Activated CD4-positive, alpha-beta T cell treated with anti-CD3 and anti-CD28 coated beads for 48 hours (primary cell): ENCODE measurements at places on chromosomes 16 and 17.

- DNase-seq = no peak
Measured at GRCh38 chr16:68041783-68042182, 18.7 kb downstream of the DUS2 start.

DNA sequence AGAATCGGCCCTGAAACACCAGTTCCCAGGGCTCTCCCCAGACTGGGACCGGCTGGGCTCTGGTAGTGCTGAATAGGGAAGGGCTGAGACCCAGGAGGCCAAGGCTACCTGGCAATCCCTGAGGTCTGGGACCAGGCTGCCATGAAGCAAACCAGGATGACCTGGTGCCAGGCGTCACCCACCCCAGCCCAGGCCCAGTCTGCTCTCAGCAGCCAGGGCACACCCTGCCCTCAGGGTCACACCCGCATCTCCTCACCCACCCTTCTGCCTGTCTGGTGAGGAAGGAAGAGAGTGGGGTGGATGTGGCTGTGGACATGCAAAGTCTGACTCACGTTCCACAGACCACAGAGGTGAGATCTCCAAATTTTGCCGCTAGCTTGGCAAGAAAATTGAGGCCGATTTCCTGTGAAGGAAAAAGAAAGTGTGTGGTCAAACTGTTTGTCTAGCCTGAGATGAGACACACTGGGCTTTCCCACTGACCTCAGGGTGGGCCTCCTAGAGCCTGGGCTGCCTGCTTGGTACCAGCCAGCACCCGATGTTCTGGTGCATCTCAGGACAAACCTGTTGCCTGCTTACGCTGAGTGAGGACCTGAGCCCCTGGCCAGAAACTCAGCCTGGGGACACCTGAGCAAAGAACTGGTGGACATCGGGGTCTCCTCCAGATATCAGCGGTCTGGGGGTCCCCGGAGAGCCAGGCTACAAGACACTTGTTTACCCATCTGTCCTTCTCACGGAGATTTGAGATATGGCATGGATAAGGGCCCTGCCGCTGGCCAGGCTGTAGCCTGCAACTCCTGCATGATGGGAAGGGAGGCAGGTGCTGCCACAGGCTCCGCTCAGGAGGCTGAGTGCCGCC, 6.3 kb upstream of the RAB37 start:
- no peak for DNase-seq

GRCh38 chr16:89453501-89454321, 36.6 kb downstream of the ANKRD11 start:
- DNase-seq = no peak

DNA sequence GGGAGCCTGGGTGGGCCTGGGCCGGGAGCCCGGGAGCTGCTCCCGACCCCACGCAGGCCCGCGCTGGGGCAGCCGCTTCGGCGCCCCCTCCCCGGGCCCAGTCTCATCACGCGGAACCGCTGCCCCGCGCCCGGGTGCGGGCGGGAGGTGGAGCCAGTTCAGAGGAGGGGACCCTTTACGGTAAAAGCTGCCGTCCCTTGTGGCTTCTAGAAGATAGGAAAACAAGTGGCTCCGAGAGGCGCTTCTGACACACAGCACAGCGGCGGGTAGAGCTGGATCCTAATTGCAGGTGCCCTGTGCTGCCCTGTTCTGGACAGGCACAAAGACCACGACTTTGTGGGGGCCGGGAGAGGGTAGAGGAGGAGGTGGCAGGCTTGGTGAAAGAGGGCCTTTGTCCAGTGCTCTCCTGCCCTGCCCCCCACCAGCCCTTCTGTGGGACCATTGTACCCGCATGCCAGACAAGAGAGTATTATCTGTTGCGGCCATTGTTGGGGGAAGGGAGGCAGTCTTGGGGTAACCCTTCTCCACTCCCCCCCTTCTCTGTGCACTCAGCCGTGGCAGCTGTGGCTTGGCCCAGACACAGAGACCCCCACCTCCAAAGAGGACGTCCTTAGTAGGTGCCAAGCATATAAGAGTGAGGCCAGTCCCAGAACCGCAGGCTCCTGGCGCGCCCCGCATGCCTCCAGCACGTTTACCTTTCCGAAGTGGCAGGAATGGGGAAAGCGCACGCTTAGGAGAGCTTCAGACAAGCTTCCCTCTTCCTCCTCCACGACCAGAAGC, 736 bp downstream of the CNP start:
- peak; percentile 62 for DNase-seq

DNA sequence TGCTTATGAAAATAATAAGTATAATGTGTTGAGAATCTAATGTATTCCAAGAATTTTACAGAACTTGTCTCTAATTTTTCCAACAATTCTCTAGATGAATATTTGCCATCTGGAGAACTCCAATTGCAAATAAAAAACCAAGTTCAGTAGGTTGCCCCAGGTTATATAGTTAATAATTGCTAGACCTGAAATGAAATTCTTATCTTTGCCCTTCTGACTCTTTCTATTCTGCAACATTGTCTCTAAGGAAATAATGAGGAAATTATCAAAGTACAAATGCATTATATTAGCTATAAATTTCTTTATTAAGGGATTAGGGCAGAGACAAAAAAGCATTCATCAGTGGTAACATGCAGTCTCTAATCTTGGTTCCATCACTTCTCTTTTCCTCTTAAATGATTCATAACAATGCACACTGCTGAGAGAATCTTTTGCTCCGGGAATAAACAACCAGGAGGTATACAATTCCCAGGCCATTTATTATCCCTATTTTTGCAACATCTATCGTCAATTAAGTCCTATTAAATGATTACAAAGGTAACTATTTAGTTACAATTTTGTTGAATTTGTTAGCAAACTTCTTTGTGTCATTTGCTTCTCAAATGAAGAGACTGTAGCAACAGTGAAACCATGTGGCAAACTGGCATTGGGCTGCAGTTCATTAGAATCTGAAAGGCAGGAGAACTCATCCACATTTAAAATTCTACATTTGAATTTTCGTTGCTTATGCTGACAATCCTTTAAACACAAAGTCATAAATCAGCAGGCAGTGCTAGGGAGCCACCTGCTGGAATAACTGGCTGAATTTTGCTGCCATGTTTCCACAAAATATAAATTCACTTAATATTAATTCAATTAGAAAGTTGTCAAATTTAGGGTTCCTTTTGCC, 349.6 kb downstream of the KIF2B start:
- DNase-seq = no peak

GRCh38 chr16:58024486-58025350, 836 bp upstream of the MMP15 start:
- peak; percentile 34 for DNase-seq

DNA sequence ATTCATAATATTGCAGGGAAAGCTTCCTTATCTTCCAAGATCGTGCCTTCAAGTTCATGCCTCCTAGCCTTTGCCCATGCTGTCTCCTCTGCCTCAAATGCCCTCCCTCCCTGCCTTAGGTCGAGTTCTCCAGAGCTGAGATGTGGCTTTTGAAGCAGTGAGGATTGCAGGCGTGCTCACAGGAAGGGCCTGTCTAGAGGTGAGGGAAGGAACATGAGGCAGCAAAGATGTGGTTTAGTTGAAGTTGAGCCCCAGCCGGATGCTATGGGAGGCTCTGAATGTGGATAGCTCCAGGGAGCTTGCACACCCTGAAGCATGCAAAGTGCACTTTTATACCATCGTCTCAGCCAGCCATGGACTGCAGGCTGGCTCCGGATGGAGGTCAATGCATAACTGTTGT, 754.6 kb upstream of the EEF2KMT start:
- no peak for DNase-seq

GRCh38 chr17:56831369-56832095, 2.2 kb downstream of the C17orf67 start:
- no peak for DNase-seq

DNA sequence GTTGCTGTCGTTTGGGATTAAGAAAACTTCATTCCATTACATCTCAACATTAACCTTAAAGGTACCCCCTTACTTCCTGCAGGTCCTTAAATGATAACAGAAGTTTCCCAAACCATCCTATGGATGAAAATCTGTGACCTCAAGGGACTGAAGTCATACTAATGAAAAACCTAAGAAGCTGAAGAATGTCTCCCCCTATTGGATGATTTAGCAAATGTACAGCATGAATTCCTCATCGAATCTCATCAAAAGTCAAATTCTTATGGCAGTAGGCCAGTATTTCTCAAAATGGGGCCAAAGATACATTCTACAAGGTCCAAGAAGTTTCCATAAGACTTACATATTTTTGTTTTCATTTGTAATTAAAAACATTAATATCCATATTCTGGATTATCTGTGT, 13.5 kb downstream of the SCO1 start:
- DNase-seq = no peak

GRCh38 chr17:14294876-14295275, 6.0 kb upstream of the HS3ST3B1 start:
- DNase-seq = no peak

GRCh38 chr17:1039123-1039507, 42.2 kb downstream of the TIMM22 start:
- no peak for DNase-seq

GRCh38 chr16:16042076-16042475, 92.7 kb downstream of the ABCC1 start:
- no peak for DNase-seq

- no peak for DNase-seq
Measured at GRCh38 chr17:43892647-43892952, 14.7 kb downstream of the MPP2 start.

DNA sequence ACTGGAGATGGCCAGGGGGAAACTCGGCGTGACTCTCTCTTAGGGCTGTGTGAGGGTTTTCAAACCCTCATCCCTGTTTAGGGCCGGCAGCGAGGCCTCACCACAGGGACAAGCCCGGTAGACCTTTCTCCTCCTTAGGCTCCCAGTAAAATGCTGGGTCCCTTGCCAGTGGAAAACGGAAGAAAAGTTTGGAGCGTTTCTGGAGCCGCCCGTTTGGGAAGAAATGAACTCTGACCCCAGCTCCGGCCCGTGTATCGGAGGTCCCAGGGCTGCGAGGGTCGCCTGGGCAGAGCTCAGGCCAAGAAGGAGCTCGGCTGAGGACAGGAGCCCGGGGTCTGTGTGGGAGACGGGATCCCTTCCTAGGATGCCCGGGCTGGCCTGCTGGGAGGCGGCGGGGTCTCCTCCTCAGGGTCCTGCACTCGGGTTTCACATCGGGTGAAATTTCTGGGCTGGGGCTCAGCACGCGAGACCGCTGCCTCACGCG, 23.2 kb downstream of the ZNF213 start:
- DNase-seq = no peak
